ENCODE measurements at places on chromosomes 5 and 9.

GRCh38 chr5:64665243-64665642, 25.1 kb upstream of the SHISAL2B start:
- no peak for DNase-seq

DNA sequence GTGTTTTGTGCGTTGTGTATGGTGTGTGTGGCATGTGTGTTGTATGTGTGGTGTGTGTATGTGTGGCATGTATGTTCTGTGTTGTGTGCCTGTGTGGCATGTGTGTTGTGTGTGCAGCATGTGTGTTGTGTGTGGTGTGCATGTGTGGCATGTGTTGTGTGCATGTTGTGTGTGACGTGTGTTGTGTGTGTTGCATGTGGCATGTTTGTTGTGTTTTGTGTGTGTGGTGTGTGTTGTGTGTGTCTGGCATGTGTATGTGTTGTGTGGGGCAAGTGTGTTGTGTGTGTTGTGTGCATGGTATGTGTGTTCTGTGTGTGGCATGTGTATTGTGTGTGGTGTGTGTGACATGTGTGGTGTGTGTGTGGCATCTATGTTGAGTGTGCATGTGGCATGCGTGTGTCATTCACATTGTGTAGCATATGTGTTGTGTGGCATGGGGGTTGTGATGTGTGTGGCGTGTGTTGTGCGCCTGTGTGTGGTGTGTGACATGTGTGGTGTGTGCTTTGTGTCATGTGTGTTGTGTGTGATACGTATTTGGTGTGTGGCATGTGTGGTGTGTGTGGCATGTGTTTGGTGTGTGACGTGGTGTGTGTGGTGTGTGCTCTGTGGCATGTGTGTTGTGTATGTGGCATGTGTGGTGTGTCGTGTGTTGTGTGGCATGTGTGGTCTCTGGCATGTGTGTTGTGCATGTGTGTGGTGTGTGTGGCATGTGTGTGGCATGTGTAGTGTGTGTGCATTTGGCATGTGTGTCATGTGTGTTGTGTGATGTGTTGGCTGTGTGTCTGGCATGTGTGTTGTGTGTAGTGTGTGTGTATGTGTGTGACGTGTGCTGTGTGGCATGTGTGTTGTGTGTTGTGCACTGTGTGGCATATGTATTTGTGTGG, 46.6 kb upstream of the IRX4 start:
- DNase-seq: no peak

DNA sequence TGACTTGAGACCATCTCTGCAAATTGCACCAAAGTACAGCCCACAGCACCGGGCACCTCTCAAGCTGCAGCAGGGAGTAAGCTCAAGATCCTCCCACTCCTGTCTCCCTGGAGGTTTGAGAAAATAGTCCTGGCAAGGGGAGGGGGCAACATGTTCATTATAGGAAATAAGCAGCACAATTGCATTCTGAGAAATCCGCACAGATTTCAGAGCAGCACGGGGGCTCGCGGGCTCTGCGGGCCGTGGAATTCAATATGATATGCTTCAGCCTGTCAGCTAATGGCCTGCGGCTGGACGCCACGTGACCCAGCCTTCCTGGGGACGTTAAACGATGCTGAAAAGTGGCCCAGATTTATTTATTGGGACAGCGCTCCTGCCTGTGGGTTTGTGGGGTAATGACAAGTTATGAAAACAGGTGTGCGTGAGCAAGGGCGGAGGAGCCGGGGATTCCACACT, 156.4 kb downstream of the DAB2IP start:
- DNase-seq: no peak

DNA sequence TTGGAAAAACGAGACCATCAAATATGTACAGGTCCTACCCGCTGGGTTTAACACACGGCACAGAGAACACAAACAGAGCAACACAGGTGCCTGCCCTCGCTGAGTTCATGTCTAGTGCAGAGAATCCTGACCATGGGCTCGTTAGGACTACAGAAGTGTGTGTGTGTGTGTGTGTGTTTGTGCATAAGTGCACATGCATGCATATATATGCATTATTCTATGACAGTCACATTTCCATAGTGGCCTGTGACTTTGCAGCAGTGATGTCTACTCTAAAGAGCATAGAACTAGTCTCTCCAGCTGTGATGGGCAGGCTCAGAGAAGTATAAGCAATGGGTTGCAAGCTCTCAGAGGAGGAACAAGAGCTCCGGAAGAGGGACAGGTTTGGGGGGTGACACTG, 27.7 kb downstream of the ORM2 start:
- no peak for DNase-seq

GRCh38 chr5:77210964-77211690, 647 bp downstream of the PDE8B start:
- DNase-seq: no peak

DNA sequence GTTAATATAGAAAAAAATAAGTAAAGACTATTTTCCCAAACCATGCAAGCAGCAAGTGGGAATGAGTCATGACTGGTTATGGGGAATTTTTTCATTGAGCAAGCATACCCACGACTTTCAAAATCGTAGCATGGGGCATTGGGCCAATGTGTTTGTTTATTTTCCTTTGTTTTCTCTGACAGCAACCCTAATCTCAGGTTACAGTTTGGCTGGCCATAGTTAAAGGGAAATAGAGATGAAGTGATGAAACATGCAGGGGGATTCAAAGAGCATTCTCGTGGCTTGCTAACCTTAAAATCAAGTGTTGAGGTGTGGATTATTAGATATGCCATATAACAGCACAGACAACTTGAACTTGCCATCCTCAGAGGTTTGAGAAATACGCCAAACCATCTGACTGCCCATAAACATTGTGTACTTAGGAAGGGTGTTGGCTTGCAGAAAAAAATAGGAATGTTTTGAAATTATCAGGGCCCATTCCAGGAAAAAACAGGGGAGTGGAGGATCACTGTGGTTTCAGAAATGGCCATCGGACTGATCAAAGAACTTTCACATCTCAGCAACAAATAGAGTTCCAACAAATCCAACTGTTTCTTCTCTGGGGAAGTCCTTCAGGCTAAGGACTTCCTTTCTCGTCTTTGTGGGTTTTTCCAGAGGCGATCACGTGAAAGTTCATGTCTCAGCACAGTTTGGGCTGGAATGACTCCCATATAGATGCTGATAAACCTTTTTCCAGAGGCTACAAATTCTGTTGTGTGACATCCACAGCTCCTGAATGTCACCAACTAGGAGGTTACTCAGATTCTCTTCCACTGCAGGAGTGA, 259.1 kb downstream of the SYK start:
- DNase-seq: no peak
